SK-N-SH (cell line): ENCODE measurements at places on chromosomes 1 and 21.

DNA sequence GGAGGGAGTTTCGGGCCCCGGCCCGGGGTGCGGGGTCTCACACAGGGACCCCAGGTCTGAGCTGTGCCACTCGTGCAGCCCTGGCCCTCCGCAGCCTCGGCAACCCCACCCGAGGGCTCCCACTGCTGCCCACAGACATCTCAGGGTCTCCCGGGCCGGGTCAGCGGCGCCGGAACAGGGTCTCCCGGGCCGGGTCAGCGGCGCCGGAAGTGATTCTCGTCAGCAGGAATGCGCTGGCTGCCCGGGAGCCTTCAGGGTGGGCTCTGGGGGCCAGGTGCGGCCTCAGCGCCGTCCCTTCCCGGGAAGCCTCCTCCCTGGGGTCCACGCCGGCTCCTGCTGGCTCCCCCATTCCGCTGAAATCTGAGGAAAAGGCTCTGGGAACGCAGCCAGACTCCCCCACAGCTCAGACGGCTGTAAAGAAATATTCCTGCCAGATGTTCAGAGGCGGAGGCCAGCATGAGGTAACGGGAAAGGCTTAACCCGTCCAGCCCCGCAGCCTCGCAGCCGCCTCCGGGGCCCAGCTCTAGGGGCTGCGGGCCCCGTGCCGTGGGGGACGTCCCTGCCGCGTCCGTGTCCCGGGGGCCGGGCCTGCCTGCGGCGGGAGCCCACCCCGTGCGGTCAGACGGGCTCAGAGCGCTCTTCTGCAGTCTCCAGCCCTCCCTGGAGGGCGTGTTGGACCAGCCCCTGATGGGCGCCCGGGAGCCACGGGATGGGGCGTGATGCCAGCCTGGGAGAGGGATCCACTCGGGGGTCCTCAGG, 8.7 kb upstream of the COL6A1 start:
- peak; percentile 80 for DNase-seq

- peak; percentile 73 for DNase-seq
Observed at GRCh38 chr1:155207806-155208540, at the start of gene THBS3. THBS3 (minus strand) TSS chr1:155207897; CDS start chr1:155207876, 21 bp downstream.

DNA sequence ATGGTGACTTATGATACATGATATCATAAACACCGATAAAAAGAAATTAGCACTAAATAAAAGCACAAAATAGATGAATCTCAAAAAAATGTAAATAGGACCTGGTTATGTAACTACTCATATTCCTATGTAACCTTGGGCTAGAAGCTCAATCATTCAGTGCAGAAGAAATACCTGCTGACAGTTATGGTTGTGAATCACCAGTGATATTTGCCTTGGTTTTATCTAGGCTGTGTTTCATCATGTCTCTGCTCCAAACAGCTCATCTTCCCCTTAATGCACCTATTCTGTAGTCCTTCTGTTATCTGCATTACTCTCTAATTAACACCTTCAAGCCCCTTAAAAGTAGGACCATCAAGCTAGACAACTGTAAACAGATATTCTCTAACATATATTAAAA, 16.3 kb upstream of the PIGC start:
- DNase-seq = no peak

DNA sequence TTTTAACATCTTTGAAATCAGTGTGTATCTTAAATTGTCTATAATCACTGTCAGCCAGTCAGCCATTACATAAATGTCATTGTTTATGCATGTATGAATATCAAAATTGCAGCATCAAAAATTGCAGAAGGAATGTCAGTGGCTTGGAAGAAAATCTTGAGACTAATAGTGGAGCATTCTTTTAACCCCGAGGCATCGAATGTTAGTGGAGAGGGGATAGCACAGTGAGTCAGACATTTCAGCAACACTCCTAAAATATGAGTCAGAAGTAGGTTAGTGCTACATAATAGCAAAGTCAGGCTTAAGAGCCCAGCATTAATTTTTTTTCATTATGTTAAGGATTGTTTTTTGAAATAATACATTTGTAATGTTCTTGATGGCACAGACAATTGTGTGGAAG, 45.5 kb downstream of the SNRPE start:
- DNase-seq = no peak

DNA sequence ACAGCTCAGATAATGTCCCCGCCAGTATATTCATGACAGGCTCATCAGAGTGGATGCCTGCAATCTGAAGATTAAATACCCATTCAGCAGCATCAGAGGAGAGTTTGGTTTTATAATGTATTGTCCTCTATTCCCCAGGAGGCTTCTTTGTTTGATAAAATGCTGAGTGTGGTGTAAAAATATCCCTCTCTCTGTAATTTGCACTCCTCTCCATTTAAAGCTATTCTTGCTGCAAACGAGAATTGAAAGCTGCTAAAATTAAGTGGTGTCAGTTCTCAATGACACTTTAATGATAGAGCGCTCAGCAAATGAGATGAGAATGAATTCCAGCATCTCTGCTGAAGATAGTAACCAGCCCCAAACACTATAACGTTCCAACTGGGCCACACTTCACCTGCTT, 205.7 kb upstream of the RRP15 start:
- no peak for DNase-seq

DNA sequence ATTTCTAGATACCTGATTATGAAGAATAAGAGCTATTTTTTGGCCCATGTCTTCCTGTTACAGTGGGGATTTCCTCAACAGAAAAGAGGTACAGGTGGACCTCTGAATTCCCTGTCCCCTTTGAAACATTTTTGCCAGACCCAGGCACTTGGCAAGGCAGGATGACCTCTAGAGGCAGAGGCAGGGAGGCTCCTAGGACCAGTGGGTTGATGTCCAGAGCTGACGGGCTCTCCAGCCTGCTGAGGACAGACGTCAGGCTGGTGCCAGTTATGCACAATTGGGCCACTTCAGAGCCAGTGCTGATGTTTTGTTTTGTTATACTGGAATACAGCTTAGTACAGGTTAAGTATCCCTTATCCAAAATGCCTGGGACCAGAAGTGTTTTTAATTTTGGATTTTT, 18.5 kb upstream of the A3GALT2 start:
- no peak for DNase-seq

- no peak for DNase-seq
Observed at GRCh38 chr1:203858055-203858454, 3.3 kb upstream of the SNRPE start.

DNA sequence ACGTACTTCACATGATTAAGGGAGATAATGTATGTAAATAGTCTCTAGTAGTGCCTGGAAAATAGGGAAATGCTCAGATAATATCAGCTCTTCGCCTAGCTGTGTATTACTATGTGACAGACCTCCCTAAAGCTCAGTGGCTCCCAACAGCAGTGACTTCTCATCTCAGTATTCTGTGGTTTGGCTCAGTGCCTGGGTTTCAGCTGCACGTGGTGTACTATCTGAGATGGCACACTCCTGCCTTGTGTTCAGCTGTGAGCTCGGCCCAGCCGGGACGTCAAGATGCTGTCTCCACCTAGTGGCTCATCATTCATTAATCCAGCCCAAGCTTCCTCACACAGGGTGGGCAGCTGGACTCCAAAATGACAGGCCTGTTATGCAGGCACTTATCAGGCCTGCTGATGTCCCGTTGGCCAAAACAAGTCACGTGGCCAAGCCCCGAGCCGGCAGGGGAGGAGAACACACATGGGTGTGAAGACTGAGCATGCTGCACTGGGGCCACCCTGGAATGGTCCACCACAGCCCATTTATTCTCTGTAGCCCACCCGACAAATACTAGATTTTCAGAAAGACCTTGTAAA, 17.8 kb downstream of the SLFNL1 start:
- peak; percentile 86 for DNase-seq

DNA sequence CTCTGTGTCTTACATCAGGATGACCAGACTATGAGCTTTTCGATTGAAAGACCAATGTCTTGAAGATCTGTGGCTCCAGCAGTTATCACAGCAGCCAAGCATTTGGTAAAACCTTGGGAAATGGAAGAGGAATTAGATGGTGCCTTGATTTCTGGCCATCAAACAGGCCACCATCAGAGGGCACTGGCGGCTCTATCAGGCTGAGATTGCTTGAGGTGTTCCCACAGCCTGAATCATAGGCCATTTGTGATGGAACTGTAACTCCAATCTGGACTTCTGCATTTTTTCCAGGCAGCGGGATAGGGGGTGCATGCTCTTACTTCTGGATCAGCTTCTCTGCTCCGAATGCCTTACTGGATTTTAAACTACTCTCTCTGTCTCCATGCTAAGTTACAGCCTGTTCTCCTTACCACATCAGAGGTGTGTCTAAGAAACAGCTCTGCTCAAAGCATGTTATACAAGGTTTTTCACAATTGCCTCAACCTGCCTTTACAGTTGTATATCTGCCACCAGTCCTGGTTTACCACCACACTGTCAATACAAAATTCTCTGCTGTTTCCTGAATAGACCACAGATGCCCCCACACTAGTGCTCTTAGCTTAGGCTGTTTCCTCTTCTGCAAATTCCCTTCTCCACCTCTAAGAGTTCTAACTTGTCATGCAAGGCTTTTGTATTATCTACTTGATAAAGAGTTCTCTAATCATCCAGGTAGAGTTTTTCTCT, 180.9 kb downstream of the PTGER3 start:
- DNase-seq = no peak

DNA sequence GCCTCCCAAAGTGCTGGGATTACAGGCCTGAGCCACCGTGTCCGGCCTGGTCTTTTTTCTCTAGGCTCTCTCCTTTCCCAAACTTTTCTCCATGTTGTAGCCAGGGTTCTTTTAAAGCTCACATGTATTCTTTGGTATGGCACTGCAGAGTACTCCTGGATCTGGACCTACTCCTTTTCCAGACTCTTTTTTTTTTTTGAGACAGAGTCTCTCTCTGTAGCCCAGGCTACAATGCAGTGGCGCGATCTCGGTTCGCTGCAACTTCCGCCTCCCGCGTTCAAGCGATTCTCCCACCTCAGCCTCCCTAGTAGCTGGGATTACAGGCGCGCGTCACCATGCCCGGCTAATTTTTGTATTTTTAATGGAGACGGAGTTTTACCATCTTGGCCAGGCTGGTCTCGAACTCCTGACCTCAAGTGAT, 602 bp upstream of the MED18 start:
- no peak for DNase-seq

GRCh38 chr1:221032637-221033280, 153.5 kb downstream of the HLX start:
- no peak for DNase-seq

- no peak for DNase-seq
Observed at GRCh38 chr1:145975216-145975615, 10.7 kb downstream of the POLR3GL start.

DNA sequence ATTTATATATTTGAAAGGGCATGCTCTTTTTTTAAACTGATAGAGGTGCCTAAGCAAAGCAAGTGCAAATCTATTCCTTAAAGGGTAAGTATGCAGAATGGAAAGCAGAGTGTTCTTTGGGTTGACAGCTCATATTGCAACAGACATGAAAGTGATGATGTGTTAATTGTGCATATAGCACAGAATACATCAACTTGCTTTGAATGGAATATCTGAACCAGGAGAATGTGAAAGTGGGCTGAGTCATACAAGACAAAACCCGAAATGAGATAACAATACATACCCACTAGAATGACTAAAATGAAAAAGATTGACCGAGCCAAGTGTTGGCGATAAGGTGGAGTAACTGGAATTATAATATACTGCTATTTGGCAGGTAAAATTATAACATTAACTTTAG, 4.3 kb downstream of the CR1 start:
- no peak for DNase-seq

DNA sequence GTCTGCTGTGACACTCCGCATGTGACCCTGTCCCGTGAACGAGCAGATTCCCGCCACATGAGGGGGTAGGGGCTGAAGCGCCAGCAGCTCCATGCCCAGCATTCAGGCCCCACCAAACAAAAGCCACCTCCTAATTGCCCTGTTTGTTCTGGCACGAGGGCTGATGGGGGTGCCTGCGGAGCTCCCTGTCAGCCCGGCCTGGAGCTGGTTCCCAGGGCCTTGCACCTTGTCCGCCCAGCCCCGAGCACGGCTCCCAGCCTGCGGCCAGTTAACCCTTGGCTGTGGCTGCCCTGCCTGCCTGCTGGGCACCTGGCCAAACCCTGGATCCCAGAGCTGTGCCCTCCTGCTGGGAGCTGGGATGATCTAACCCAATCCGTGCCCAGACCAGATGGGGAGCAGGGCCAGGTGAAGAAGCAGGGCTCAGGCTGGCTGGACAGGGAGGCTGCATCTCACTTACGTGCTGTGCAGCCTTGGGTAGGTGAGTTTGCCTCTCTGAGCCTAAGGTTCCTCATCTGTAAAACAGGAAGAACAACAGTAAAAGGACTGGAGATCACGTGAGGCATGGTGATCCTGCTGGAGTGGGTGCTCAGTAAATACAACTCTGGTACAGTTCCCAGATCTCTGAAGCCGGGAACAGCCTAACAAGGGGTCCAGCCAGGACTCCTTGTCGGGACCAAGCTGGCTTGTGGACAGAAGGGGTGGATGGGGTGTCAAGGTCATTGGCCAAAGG, 110.9 kb upstream of the IFFO2 start:
- DNase-seq = peak; percentile 63

- DNase-seq = peak; percentile 51
Observed at GRCh38 chr1:48817505-48818114, 40.9 kb upstream of the BEND5 start.

- peak; percentile 73 for DNase-seq
Observed at GRCh38 chr1:208077232-208078075, 166.5 kb upstream of the CD34 start.

- no peak for DNase-seq
Observed at GRCh38 chr1:101463195-101463594, 226.4 kb downstream of the S1PR1 start.

DNA sequence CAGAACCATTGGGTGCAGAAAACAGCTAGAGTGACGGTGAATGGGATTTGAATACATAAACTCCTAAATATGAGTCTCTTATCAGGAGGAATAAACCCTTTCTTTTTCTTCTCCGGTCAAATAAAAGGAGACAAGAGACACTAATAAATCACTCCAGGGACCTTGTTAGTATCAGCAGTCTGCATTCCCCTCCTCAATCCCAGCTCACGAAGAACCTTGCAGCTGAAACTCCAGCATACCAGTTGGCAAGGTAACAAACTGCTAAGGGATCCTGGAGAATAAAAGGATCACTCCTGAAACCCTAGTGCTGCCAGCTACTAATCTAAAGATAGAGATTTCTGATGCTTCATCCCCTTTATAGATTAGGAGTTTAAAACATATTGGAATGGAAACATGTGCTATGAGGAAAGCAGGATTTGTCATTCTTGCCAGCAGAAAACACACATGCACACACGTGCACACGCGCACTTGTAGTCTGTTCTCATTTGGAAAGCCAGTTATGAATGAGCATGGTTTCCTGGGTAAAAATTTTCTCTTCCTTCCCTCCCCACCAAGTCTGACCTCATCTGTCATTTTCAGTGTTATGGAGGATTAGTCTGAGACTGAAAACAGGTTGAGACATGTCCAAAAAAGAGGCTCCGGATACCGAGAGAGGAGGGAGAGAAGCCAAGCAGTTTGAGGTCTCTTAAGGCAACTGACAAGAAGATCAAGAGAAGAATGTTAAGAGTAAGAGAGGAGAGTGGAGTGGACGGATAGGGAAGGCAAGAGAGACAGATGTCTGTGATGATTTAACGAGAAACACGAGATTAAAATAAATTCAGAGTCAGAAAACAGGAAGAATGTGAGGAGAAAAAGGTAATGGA, 10.9 kb downstream of the IER5 start:
- DNase-seq = no peak

- DNase-seq = peak; percentile 59
Observed at GRCh38 chr1:224644553-224645154, 28.5 kb downstream of the CNIH3 start.

- peak; percentile 53 for DNase-seq
Observed at GRCh38 chr1:228471762-228472398, 15.3 kb upstream of the RNF187 start.
